ENCODE measurements at places on chromosomes 11 and 22.

DNA sequence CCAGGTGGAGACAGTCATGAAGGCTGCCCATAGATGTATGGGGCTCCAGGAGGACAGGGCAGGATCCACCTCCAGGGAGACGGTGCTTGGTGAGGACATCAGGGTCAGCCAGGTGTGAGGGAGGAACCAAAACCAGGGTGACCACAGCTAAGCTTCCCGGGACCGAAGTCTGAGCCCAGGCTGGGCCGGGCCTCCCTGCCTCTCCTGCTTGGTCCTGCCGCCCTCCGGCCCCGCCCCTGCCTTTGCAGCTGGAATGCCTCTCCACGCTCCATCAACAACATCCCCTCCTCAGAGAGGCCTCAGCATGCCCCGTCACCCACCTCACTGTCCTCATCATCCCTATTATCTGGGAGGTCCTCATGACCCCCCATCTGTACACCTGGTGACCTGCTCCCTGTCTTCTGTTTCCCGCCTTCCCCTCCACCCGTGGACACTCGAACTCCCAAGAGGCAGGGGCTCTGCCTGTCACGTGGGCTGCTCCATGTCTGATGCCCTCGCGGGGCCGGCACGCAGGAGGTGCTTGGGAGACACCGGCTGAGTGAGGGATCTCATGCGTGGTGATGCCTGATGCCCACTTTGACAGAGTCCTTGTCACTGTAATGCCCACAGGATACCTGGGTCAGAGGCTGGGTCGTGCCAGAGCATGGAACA, 59.4 kb downstream of the RTL6 start:
- H3K27me3 ChIP-seq = no peaks in the 10 kb centered on the region
- no peak overlapping the region for H3K27ac ChIP-seq
- no peak for DNase-seq
- no peak overlapping the region for H3K4me3 ChIP-seq
- H3K4me1 ChIP-seq = peaks cover 7% of the 10 kb centered on the region

DNA sequence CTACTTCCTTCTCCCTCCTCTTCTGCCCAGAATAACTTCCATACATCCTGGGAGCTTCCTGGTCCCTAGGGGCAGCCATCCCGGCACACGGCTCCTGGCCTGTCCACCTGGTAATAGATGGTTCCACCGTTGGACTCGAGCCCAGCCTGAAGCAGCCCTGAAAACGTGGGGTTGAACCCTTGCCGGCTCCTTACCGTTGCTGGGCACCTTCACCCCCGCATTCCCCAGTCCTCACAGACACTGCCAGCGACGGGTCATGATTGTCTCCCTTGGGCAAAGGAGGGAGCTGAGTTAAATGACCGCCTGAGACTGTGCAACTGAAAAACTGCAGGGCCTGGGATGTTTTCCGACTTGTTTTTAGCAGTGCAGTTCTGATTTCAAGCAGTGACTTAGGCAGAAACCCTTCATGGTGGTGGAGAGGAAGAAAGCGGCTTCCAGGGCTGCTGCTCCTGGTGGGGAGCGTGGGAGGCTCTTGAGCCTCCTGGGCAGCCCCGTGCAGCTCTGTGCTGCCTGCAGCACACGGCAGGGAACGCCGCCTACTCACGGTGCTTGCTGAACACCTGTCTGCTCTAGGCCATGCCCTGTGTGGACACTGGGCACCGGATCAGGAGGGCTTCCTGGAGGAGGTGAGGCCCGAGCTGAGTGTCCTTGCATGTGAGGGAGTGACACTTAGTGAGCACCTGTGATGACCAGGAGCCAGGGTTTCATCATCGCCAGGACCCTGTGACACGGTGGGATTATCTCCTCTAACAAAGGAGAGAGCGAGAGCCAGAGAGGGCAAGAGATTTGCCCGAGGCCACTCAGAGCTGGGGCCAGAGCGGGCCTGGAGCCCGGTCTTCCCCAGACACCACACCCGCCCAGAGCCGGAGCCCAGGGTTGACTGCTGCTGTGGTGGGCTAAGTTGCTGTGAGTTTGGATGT, 77.4 kb downstream of the FBLN1 start:
- no peak overlapping the region for H3K4me3 ChIP-seq
- DNase-seq = no peak
- H3K4me1 ChIP-seq = peaks cover 22% of the 10 kb centered on the region
- peaks cover 6% of the 10 kb centered on the region for H3K36me3 ChIP-seq
- no peak overlapping the region for H3K27ac ChIP-seq

- peak overlapping the region; percentile 12 for H3K27ac ChIP-seq
- H3K27me3 ChIP-seq = no peaks in the 10 kb centered on the region
- no peak for DNase-seq
- no peak overlapping the region for H3K4me3 ChIP-seq
- H3K36me3 ChIP-seq = no peaks in the 10 kb centered on the region
These were observed 24.8 kb downstream of the NARS2 start for GRCh38 chr11:78549624-78550409.

DNA sequence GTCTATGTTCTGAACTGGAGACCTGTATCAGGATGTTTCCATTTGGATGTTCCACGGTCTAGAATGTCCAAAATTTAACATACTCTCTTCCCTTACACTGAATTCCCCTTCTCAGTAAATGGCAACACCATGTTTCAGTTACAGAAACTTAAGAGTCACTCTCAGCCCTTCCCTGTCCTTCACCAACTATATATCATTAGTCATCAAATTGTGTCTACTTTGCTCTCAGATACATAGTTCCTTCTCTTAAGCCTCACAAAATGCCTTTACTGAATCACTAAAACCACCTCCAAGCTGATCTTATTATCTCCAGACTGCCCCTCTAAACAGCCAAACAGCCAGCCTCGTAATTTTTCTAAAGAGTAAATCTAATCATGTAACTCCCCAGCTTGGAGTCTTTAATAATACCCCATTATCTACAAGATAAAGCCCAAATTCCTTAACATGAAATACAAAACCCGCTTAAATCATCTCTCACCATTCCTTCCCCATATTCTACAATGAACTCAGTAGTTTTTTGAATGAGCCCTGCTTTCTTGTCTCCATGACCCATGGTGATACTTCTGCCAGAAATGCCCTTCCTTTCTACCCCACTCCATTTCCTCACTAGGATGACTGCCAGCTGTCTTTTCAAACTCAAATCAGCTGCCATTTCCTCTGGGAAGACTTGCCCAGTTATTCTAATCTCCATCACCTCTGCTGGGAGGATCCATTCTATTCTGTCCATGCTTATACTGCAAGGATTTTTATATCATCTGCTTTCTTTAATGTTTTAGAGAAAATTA, 102.7 kb upstream of the ARHGAP42 start:
- H3K27me3 ChIP-seq = no peaks in the 10 kb centered on the region
- no peaks in the 10 kb centered on the region for H3K4me1 ChIP-seq
- H3K4me3 ChIP-seq = no peak overlapping the region
- DNase-seq = no peak
- H3K27ac ChIP-seq = no peak overlapping the region

DNA sequence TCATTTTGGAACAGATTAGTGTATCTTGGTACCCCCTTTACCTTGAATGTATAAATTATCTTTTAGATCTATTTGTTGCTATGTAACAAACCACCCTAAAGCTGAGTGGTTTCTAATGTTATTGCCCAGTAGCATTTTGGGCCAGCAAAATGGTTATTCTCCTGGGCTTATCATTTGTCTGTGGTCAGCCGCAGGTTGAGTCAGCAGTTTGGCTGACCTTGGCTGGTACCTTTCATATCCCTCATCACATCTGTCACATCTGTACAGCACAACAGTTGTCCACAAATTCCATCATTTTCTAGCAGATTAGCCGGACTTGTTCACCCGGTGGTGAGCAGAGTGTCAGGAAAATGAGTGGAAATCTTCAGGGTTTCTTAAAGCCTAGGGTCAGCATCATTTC, 588.5 kb upstream of the ARHGAP42 start:
- no peak overlapping the region for H3K4me3 ChIP-seq
- no peaks in the 10 kb centered on the region for H3K27me3 ChIP-seq
- H3K36me3 ChIP-seq = no peaks in the 10 kb centered on the region

- H3K27ac ChIP-seq = no peak overlapping the region
- H3K4me3 ChIP-seq = no peak overlapping the region
- H3K36me3 ChIP-seq = no peaks in the 10 kb centered on the region
- DNase-seq = no peak
- H3K27me3 ChIP-seq = no peaks in the 10 kb centered on the region
These were observed 16.6 kb downstream of the OR51L1 start for GRCh38 chr11:5011254-5011653.

- H3K4me1 ChIP-seq = no peaks in the 10 kb centered on the region
- H3K4me3 ChIP-seq = no peak overlapping the region
- DNase-seq = no peak
These were observed 27.2 kb upstream of the TMEM123 start for GRCh38 chr11:102479733-102480132.

GRCh38 chr22:17108256-17109112, 12.7 kb downstream of the TMEM121B start:
- no peaks in the 10 kb centered on the region for H3K27me3 ChIP-seq
- peaks cover 35% of the 10 kb centered on the region for H3K36me3 ChIP-seq
- no peak overlapping the region for H3K27ac ChIP-seq
- H3K4me3 ChIP-seq = no peak overlapping the region

DNA sequence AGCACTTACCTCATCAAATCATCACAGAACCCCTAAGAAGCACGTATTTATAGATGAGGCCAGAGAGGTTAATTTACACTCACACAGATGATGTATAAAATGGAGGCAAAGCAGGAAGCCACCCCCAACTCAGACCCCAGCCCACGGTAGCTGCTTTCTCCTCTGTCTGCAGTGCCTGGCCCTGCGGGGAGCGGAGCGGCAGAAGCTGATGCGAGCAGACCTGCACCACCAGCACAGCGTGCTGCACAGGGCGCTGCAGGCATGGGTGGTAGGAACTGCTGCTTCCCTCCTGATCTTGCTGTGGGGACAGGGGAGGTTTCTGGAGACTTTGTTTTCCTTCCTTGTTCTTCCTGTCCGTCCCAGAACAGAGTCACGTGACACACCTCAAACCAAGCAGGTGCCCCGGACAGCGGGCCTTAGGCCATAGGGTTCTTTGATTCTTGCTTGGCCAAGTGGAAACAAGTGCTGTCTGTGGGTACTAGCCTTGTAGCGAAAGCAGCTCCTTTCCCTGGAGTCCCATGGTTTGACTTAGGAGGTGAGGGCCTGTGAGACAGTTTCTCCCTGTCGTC, 57.8 kb downstream of the PISD start:
- no peak overlapping the region for H3K27ac ChIP-seq
- H3K4me1 ChIP-seq = no peaks in the 10 kb centered on the region
- peaks cover 49% of the 10 kb centered on the region for H3K36me3 ChIP-seq
- no peaks in the 10 kb centered on the region for H3K27me3 ChIP-seq
- H3K4me3 ChIP-seq = no peak overlapping the region
- DNase-seq = no peak

GRCh38 chr22:49779853-49780697, 47.6 kb downstream of the BRD1 start:
- no peaks in the 10 kb centered on the region for H3K27me3 ChIP-seq
- H3K27ac ChIP-seq = no peak overlapping the region
- no peak overlapping the region for H3K4me3 ChIP-seq
- H3K36me3 ChIP-seq = peaks cover 90% of the 10 kb centered on the region
- DNase-seq = no peak
